ENCODE measurements at places on chromosomes 3 and 15.

GRCh38 chr15:68612979-68613740 is 34.4 kb downstream of the CORO2B start:
- DNase-seq = no peak

- no peak for DNase-seq
These were observed 629.1 kb downstream of the MECOM start for GRCh38 chr3:169034401-169034800.

DNA sequence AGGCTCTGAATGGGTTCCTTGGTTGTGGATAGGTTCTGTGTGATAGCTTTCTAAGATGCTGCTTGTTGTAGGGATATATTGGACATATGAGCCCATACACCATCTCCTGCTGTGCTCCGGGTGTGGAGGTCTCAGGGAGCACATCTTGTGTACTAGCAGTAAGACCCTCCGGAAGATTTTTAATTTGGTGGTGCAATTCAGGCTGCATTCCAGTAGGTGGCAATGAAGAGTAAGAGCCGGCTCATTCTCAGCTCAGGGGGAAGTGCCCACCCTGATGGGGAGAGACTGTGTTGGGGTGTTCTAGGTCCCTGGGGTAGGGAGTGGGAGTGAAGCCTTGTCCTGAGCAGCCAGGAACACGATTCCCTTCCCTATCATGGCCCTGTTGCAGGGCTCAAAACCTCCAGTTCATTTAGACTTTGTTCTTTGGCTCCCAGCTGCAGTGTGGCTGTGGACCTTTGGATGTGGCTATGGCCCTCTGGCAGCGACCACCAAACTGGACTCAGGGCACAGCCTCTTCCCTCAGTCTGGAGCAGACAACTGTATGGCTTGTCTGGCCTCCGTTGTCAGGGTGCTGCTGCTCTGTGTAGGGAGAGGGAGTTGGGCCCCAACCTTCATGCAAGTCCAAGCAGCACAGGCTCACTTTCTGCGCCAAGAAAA is 104.7 kb downstream of the UNC13C start:
- no peak for DNase-seq

DNA sequence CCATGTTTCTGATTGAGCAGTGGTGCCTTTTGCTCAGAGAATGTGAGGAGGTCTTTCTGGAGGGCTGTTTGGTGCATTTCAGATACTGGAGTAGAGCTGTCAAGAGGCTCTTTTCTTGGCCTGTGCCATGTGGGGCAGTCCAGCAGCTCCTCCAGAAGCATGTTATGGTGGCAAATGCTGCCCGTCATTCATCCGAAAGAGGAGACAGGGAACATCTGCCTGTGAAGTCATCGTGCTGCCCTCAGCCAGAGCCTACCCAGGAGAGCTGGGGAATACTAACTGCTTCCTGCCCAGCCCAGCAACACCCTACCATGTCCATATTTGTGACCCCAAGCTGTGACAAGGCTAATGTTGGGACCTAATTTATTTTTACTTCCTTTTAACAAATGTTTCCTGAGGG is 82.2 kb upstream of the SLC6A6 start:
- no peak for DNase-seq

GRCh38 chr3:65996589-65996988 is 42.1 kb downstream of the MAGI1 start:
- no peak for DNase-seq

DNA sequence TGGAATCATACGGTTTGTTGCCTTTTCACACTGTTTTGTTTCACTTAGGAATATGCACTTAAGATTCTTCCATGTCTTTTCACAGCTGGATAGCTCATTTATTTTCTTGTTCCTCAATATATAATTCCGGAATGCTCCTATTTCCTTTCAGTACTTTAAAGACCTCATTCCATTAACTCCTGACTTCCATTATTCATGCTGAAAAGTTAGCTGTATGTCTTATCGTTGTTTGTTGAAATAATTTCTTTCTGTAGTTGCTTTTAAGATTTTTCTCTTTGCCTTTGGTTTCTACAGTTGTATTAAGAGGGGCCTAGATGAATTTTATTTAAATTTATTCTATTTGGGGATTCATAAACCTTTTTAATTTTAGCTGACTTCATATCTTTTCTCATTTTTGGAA is 122.2 kb downstream of the ANXA2 start:
- DNase-seq = no peak

DNA sequence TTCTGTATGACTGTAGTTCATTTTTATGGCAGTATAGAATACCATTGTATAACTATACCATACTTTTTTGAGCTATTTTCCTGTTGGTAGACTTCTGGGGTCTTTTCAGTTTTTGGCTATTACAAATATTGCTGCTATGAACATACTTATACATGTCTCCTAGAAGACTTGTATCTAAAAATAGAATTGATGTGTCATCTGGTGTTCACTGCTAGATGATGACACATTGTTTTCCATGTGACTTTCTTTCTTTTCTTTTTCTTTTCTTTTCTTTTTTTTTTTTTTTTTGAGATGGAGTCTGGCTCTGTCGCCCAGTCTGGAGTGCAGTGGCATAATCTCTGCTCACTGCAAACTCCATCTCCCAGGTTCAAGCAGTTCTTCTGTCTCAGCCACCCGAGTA is 69.8 kb downstream of the SH3GL3 start:
- DNase-seq = no peak

- no peak for DNase-seq
These were observed 48.6 kb downstream of the UNC13C start for GRCh38 chr15:54026891-54027290.

GRCh38 chr15:33737687-33738601 is 230.4 kb upstream of the CHRM5 start:
- DNase-seq = no peak

DNA sequence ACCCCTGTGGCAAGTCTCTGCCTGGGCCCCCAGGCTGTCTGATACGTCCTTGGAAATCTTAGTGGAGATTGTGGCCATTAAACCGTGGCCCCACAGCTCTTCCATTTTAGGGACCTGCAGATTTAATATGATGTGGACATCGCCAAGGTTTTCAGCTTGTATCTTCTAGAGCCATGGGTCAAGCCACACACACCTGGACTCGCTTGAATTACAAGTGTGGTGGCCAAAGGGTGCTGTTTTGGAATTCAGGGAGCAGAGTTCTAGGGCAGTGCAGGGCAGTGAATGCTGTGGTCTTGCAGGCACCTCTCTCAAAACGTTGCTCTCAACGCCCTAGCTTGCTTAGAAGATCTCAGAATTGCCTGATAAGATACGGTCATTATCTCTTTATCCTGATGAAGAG is 211.2 kb downstream of the ROBO2 start:
- DNase-seq = no peak

DNA sequence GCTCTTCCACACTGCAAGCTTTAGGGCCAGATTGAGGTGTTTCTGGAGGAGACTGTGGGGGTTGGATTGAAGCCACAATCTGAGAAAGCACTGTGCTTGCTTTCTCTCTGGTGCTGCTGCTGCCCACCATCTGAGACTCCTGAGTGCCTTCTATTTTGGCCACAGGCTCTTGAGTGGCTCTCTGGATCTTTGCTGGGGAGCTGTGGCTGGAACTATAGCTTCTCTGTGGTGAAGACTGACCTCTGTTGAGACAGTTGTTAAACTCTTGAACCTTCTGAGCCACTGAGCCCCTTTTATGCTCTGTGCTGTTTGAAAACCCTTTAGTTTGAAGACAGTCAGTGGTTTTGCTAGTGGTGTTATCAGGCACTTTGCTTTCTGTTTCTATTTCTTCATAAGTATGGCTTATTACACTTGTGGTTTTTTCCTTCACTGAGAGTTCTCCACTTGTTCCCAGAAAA is 108.7 kb upstream of the TSPAN3 start:
- DNase-seq = no peak

GRCh38 chr3:175065497-175065896 is 206.4 kb downstream of the NAALADL2 start:
- DNase-seq = no peak

- no peak for DNase-seq
These were observed 37.6 kb upstream of the WNT5A start for GRCh38 chr3:55524565-55525244.

GRCh38 chr3:112773864-112774263 is 72.8 kb downstream of the CD200R1L start:
- DNase-seq = no peak

DNA sequence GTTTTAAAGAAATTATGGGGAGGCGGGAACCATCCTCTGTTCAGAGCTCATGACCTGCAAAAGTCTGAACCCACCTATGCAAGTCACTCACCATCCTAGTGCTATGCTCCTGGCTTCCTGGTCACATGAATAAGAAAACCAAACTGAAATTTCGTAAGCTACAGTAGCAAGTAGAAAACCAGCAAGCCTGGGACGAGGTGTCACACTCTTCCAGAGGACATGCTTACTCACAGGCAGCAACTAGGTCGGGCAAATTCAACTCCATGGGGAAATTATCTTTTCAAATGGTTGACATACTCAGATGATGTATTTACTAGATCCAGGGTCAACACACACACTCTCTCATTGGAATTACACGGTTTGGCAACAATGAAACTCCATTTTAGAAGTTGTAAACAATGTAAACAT is 31.3 kb downstream of the LDHAL6B start:
- no peak for DNase-seq

DNA sequence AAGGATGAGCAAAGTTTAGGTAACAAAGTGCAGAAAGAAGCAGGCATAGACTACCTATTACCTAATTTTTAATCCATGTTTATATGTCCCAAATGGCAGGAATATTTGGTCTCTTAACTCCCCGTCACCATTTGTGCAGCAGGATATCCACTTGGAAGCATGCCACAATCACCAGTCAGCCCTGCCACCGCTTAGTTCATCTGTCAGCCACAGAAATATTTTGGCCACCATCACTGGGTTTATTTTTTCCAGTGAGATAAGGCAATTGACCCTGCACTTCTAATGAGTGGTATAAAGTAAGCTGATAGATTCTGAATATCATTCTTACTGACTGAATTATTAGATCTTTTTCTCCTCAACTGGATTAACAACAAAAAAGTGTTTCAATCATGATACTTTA is 152.9 kb upstream of the SOX2 start:
- no peak for DNase-seq

DNA sequence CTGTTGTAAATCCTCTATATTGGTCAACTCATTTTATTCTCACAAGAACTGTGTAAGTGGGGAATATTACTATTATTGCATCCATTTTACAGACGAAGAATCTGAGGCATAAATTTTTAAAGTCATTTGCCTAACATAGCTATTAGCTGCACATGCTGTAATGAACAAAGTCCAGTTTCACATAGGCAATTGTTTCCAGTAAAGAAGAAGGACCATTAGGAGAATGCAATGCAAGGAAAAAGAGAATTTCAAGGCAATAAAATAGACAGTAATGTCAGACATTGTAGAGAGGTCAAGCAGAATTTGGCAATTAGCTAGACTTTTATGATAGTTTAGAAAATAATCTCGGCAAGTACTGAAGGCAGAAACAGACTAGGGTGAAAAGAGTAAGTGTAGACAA is 578.7 kb upstream of the NECTIN3 start:
- no peak for DNase-seq

DNA sequence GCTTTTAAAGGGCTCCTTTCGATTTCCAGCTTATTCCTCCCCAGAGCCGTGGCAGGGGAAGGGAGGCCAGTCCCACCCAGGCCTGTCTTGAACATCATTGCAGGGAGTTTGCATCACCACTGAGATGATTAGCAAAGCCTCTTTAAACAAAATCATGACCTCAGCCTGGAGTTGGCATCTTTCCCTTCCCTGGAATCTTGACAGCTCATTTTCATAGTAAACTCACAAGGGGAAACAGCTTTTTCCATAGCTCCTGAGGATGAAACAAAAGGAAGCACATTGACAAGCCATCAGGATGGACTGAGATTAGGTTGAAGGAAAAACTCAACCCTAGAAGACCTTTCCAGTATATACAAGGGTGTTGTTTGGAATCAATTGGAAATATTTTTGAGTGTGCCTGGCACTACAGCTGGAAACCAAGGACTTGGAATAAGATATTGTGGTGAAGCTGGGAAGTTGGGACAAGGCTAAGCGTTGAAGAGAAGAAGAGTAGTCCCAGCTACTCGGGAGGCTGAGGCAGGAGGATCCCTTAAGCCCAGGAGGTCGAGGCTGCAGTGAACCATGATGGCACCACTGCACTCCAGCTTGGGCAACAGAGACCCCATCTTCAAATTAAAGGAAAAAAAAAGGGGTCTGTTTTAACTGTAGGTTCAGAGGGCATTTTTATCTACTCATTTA is 3.1 kb upstream of the LARP6 start:
- no peak for DNase-seq

DNA sequence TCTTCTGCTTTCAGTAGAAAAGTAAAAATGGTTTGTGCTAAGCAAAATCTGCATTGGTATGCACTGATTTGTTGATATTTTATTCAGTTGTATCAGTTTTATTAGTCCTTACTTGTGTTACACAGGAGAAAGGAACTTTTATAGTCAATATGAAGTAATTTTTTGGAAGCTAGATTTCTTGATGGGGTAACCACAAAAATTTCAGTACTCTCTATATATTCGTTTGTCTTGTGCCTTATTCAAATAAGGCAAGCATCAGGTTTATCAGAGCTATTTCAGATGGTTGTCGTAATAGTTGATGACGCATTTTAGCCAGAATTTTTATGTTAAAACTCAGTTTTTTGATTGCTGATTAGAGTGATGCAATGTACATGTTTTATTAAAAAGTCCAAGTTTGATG is 50.7 kb upstream of the NIPA1 start:
- DNase-seq = no peak

- no peak for DNase-seq
These were observed 61.1 kb downstream of the CBLB start for GRCh38 chr3:105807701-105808100.

- no peak for DNase-seq
These were observed 26.2 kb downstream of the ARPP21 start for GRCh38 chr3:35665390-35666055.

GRCh38 chr3:18440066-18440722 is 15.1 kb upstream of the SATB1 start:
- DNase-seq = no peak

- no peak for DNase-seq
These were observed 16.6 kb downstream of the TMOD3 start for GRCh38 chr15:51846066-51846462.

DNA sequence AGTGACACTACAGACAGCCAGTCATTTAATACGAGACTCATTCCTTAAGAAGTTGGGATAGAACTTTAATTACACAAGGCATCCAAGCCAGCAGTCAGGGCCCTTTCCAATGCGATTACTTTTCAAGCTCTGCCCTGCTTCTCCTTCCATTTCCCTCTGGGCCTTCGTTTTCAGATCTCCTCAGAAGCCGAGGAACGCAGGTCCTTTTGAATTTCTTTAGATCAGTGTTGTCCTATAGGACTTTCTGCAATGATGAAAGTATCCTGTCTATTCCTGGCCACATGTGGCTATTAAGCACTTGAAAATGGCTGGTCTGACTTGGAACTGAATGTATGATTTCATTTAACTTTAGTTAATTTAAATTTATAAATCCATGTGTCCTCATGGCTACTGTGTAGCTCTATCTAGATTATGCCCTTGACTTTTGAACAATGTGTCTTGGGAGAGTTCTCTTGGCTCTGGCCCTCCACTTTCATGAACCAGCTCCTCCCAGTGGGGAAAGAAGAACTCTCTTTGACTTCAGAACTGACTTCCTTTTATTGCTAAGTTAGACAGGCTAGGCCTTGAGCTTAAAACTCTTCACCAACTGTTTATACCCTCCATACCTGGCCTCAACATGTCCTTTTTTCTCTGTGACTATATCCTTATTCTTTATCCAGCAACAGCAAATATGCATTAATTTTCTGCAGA is 22.6 kb downstream of the TGFBR2 start:
- DNase-seq = no peak

GRCh38 chr3:150293401-150294001 is 114.6 kb upstream of the TSC22D2 start:
- no peak for DNase-seq

Measured in stimulated activated CD4-positive, alpha-beta T cell treated with anti-CD3 and anti-CD28 coated beads, TNF-alpha, amount 100 ng/mL, for 1 hour (primary cell).